ENCODE measurements at places on chromosomes 7 and 10.

- DNase-seq: peak; percentile 6
Observed at GRCh38 chr7:148964483-148965267, 63.6 kb downstream of the PDIA4 start.

DNA sequence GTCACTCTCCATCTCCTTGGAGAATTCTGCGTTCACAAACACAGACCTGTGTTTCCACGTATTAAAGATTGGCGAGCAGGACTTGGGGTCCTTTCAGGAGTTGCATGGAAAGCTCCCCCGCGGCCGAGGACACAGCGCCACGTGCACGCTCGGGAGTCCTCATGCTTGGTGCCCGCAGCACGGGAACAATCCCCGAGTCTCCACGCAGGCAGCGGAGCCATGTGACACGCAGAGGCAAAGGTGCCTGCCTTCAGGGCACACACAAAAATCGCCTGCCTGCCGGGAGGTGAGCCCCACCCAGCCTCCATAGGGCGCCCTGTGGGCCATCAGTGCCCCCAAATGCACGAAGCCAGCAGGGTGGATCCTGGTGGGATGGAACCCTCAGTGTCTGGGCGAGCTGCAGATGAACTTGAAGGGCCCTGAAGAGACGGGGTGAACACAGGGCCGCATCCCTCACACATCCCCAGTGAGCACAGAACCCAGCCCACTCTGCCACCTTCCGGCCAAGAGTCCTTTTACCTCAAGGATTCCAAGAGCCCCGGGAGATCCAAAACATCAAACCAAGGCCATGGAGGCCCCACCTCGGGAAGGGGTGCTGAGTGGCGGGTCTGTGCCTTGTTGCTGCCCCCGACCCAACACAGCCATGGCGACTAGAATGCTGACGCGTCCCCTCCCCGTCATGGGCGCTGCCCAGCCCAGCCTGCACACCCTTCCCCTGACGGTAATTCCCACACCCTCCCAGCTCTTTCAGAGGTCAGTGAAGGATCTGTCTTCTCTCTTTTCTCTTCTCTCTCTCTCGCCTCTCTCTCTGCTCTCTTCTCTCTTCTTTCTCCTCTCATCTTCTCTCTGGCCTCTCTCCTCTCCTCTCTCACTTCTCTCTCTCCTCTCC is 55.9 kb downstream of the CFAP46 start:
- DNase-seq: no peak

GRCh38 chr10:13401142-13401541 is 53.0 kb upstream of the SEPHS1 start:
- no peak for DNase-seq

DNA sequence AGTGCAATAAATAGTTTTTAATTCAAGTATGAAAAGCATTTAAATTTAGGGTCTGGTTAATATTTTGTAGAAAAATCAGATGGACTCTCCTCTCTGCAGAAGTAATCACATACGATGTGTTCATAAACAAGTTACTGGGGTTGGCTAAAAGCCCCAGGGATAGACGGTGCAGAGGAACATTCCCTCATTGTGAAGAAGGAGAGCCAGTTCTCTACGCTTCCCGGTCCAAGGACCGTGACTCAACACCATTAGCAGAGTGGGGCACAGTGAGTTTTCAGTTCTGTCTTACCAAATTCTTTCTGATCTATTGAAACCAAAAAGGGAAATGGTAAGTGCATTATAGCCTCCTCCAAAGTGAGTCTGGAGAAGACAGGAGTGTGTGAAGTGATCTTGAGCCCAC is 327.8 kb downstream of the WDR37 start:
- DNase-seq: no peak

DNA sequence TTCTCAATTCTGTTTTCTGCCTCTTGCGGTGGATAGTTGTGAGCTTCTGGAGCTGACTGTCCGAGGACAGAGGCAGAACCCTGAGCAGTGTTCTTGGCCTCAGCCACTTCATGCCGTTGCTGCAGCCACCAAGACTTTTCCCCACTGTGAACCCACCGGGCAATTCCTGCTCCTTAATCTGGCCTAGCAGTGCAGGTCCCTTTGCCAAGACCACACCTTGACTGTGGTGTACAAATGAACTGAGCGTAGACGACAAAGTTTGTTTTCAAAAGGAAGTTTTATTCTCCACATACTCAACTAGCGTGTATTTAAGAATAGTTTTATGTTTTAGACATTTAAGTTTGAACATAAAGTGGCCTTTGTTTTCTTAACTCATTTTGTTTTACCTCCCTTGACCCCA is 29.4 kb downstream of the SLC25A28 start:
- no peak for DNase-seq

DNA sequence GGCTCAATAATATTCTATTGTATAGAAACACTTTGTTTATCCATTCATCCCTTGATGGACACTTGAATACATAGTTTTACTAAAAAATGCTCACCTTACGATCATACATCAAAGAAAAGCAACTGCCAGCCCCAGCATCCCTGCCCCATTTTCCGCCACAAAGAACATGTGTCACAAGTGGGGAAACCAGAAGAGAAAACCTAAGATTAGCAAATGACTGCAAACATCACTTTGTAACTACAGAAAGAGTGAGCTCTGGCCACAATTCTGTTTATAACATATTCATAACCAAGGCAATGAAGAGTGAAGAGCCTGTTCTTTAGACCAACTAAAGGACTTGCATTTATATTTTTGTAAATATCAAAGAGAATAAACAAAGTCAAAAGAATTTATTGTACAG is 89.8 kb downstream of the DOCK4 start:
- no peak for DNase-seq

- no peak for DNase-seq
Observed at GRCh38 chr7:36388423-36388822, 1.2 kb upstream of the ANLN start.

DNA sequence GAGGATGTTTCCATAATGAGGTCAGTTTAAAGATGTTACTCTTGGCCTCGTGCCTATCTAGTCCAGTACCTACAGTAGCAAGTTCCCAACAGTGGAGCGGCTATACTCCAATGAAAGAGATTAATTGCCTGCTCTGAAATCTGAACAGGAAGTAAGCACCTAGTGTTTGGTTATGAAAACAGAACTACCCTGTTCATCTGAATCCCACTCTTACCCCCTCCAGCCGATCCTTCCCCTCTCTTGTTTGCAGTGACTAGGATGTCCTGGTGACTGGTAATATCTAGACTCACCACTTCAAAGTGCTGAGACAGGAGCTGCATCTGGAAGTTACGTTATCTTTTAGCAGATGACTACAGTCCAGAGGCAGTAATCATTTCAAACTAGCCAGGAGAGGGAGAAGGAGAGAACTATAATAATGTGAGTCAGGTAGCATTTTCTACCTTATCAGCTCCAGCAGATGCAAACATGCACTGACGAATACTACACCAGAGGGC is 666.7 kb upstream of the NRP1 start:
- DNase-seq: no peak

DNA sequence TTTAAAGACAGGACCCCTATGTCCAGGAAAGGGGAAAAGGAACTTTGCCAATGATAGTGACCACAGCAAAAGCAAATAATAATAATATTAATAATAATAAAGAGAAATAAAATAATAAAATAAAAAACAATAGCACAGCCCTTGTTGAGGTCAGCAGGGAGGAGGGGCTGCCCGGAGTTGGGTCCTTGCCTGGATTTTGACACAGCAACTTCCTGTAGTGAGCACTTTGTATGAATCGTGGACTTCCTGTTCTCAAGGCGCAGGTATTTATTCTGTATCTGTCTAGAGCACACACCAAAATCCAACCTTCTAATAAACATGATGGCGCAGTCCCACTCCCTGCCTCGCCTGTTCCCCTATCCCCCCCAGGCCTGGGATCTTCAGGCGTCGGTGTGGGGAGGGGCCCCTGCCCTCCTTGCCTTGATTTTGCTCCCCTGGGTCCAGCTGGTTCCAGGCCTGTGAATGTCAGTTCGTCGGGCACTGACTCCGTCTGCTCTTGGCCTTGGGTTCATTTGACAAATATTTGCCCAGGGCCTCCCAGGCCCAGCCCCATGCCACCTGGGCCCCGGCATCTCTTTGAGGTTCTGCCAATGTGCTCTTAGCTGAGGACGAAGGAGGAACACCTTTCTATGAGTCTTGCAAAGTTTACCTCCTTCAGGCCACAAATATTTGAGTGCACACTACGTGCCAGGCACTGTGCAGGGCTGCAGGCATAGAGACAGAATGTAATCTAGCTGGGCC is 13.9 kb downstream of the TRIM8 start:
- DNase-seq: peak; percentile 37

GRCh38 chr7:92691578-92691977 is 101.4 kb upstream of the FAM133B start:
- peak; percentile 79 for DNase-seq

GRCh38 chr10:43377424-43377883 is 6.0 kb downstream of the FXYD4 start:
- DNase-seq: no peak

GRCh38 chr10:4262870-4263600 is 478.0 kb upstream of the KLF6 start:
- peak; percentile 54 for DNase-seq

GRCh38 chr10:7515439-7515838 is 104.6 kb upstream of the SFMBT2 start:
- DNase-seq: no peak

DNA sequence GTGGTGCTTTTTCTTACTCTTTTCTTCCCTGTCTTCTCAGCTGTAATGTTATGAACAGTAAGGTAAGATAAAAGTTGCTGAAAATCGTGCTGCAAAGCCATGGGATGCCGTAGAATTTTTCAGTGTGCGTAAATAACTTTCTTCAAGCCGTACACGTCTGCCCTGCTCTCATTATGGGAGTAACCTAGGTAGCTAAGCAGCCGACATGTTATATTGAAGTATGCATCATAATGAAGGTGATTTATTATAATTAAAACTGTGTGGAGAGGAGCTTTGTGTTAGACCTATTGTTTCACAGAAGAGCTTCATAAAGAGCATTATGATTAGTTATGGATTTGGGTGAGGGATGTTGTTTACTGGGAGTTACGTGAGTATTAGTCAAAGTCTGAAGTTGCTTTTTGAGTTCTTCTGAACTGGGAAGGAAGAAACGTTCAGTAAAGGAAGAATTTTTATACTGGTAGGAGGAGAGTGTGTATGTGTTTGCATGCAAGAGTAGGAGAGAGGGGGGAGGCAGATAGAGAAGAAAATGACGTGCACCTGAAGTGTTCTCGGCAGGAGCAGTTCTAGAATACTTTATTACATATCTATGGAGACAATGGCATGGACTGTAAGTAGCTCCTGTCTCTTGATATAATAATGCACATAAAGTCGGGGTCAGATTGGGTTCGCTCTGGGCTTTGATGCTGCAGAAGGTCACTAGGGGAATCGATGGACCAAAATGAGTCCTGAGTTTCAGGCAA is 56.3 kb downstream of the POU6F2 start:
- no peak for DNase-seq

GRCh38 chr10:125409756-125410155 is 249.4 kb upstream of the CTBP2 start:
- peak; percentile 31 for DNase-seq

All from fibroblast of mammary gland (primary cell).